ENCODE measurements at places on chromosomes 11 and 22.

DNA sequence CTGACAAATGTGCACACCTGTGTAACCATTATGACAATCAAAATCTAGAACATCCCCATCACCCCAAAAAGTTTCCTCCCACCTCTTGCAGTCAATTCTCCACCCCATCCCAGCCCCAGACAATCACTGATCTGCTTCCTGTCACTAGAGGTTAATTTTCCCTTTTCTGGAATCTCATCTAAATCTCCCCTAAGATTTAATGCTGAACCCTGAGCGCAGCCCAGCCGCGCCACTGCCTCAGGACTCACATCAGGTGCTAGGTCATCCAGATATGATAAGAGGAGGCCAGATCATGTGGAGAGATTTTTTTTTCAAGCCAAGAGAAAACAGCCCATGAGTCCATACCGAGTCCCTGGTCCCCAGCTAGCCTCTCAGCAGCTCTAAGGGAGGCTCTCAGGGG is 4.3 kb upstream of the TMPRSS13 start:
- H3K27me3 ChIP-seq, result peaks cover 3% of the 10 kb centered on the region
- H3K36me3 ChIP-seq, result no peaks in the 10 kb centered on the region
- DNase-seq, result no peak
- H3K4me1 ChIP-seq, result peaks cover 56% of the 10 kb centered on the region

- H3K36me3 ChIP-seq, result peaks cover 25% of the 10 kb centered on the region
- peaks cover 59% of the 10 kb centered on the region for H3K4me1 ChIP-seq
- peaks cover 20% of the 10 kb centered on the region for H3K27me3 ChIP-seq
- H3K27ac ChIP-seq, result peak overlapping the region; percentile 46
- H3K4me3 ChIP-seq, result no peak overlapping the region
Observed at GRCh38 chr11:76627606-76628005, 42.9 kb downstream of the LRRC32 start.

GRCh38 chr11:17392872-17393271 is 4.4 kb upstream of the KCNJ11 start:
- no peak overlapping the region for H3K27ac ChIP-seq
- DNase-seq, result no peak
- H3K4me1 ChIP-seq, result peaks cover 12% of the 10 kb centered on the region
- no peaks in the 10 kb centered on the region for H3K36me3 ChIP-seq

GRCh38 chr11:43397251-43397650 is 38.5 kb downstream of the TTC17 start:
- no peak for DNase-seq
- H3K4me1 ChIP-seq, result peaks cover 50% of the 10 kb centered on the region
- H3K4me3 ChIP-seq, result no peak overlapping the region
- peaks cover 85% of the 10 kb centered on the region for H3K36me3 ChIP-seq

- peaks cover 17% of the 10 kb centered on the region for H3K4me1 ChIP-seq
- H3K27me3 ChIP-seq, result no peaks in the 10 kb centered on the region
- H3K27ac ChIP-seq, result no peak overlapping the region
- no peak for DNase-seq
- H3K36me3 ChIP-seq, result peaks cover 16% of the 10 kb centered on the region
Observed at GRCh38 chr11:96127596-96127959, 203.7 kb upstream of the MTMR2 start.

DNA sequence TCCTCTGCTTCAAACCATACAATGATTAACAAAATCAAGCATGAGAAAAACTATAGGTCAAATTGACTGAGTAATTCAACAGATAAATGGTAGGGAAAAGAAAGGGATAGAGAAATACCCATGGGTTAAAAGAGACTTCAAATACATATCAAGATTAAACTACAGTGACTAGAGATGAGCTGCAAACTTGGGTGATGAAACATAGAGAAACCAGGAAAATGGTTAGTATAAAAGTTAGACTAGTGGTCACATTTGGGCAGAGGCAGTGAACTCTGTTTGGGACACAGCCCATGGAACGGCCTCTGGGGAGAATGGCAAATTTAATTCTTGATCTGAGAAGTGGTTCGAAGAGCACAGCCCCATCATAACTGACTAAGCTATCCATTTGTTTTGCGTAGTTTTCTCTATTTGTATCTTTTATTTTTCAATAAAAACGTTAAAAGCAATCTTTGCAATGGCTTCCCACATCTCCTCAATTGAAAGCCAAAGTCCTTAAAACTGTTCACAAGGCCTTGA is 99.4 kb downstream of the APIP start:
- peaks cover 10% of the 10 kb centered on the region for H3K36me3 ChIP-seq
- H3K27ac ChIP-seq, result no peak overlapping the region
- peaks cover 17% of the 10 kb centered on the region for H3K4me1 ChIP-seq
- H3K4me3 ChIP-seq, result no peak overlapping the region
- H3K27me3 ChIP-seq, result peaks cover 40% of the 10 kb centered on the region
- DNase-seq, result no peak

DNA sequence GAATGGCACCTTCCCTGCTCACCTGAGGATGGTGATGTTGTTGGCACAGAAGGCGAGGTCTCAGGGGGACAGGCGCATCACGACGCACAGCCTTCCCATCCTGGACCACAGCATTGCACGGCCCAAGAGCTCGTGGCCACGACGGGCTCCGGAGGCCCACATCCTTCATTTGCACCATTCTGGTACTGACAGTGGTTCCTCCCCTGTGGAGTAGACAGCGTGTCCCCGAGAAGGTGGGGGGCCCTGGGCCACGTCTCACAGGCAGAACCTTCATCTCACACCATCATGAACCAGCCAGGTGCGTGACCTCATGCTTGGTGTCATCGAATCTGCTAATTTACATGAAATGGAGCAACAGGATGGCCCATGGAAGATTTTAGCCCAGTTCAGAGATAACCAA is 180.0 kb downstream of the CTTN start:
- no peak overlapping the region for H3K4me3 ChIP-seq
- no peaks in the 10 kb centered on the region for H3K4me1 ChIP-seq
- H3K27me3 ChIP-seq, result no peaks in the 10 kb centered on the region
- no peak for DNase-seq
- H3K27ac ChIP-seq, result no peak overlapping the region

DNA sequence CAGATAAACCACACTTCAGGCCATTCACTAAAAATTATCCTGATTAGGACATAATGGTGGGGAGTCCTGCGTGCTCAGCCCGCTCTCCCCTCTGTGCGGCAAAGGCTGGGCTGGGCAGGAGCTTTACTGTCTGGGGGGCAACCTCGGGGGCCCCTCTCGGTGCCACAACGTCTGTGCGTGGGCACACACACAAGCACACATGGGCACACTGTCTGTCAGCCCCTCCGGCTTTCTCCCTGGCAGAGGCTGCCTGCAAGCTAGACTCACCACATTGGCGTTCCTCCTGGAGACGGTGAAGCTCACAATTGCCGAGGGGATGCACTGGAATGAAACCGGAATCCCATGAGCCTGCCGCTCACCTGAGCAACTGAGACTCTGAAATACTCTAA is 5.2 kb downstream of the MLC1 start:
- H3K4me3 ChIP-seq, result no peak overlapping the region
- no peaks in the 10 kb centered on the region for H3K36me3 ChIP-seq
- no peak overlapping the region for H3K27ac ChIP-seq
- H3K27me3 ChIP-seq, result peaks cover 4% of the 10 kb centered on the region

GRCh38 chr11:793556-793955 is 3.7 kb upstream of the CEND1 start:
- H3K27ac ChIP-seq, result no peak overlapping the region
- no peak for DNase-seq
- H3K36me3 ChIP-seq, result peaks cover 11% of the 10 kb centered on the region
- peak overlapping the region; percentile 54 for H3K4me3 ChIP-seq
- peaks cover 42% of the 10 kb centered on the region for H3K4me1 ChIP-seq
- H3K27me3 ChIP-seq, result no peaks in the 10 kb centered on the region

GRCh38 chr11:33445761-33446161 is 188.6 kb downstream of the HIPK3 start:
- no peaks in the 10 kb centered on the region for H3K36me3 ChIP-seq
- DNase-seq, result no peak
- peaks cover 13% of the 10 kb centered on the region for H3K27me3 ChIP-seq
- H3K4me1 ChIP-seq, result no peaks in the 10 kb centered on the region

All from activated CD4-positive, alpha-beta memory T cell treated with anti-CD3 and anti-CD28 coated beads, Interleukin-2, amount 10 ng/mL, durations not matched to agents 7 days and 5 days (primary cell).